ENCODE measurements at places on chromosomes 6 and 20.

GRCh38 chr6:40631744-40632143 lies 44.6 kb upstream of the LRFN2 start:
- no peak for DNase-seq

DNA sequence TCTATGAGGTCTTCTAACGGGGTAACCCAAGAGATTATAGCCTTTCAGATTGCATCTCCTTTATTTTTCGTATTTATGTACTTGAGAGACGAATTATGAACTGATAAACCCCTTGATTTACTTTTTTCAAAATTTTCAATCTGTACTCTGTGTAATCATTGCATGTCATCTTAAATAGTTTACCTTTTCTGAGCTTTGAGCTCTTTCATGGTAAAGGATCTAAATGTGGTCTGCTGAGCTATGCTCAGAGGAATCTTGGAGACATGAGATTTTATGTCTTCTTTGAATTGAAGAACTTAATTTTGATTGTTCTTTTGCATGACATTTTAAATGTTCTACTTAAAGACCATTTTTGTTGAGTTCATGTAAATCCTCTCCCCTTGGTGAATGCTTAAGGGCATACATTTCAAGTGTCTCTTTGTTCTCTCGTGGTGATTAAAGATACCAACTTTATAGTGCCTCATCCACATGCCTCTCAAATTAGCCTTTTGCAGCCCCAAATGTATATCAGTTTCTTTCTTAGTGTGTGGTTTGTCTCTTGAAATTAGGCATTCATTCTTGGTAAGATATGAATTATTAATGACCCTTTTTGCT lies 116.3 kb upstream of the SCGN start:
- no peak for DNase-seq

DNA sequence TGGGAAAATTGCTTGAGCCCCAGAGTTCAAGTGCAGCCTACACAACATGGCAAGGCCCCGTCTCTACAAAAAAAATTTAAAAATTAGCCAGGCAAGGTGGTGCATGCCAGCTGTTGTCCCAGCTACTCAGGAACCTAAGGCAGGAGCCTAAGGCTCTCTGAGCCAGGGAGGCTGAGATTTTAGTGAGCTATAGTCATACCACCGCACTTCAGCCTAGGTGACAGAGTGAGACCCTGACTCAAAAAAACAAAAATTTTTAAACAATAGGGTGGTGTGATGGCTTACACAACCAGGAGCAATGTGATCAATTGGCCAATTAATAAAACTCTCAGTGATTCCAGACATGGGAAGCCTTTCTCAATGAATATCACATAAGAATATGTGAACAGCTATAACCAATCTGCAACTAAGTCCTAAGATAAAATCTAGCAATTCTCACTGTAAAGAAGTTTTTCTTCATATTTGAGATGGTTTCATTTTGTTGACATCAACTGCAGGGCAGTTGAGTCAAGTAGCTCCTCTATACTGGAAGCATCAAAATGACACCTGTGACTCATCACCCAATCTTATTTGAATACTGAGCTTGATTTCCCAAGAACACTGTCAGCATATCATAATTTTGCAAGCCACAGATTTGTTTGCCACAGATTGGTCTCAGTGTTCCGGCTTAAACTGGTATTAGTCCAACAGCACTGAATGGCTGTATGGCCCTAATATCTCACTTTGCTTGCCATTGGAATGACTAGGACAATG lies 169.0 kb upstream of the GJE1 start:
- DNase-seq, result peak; percentile 34

DNA sequence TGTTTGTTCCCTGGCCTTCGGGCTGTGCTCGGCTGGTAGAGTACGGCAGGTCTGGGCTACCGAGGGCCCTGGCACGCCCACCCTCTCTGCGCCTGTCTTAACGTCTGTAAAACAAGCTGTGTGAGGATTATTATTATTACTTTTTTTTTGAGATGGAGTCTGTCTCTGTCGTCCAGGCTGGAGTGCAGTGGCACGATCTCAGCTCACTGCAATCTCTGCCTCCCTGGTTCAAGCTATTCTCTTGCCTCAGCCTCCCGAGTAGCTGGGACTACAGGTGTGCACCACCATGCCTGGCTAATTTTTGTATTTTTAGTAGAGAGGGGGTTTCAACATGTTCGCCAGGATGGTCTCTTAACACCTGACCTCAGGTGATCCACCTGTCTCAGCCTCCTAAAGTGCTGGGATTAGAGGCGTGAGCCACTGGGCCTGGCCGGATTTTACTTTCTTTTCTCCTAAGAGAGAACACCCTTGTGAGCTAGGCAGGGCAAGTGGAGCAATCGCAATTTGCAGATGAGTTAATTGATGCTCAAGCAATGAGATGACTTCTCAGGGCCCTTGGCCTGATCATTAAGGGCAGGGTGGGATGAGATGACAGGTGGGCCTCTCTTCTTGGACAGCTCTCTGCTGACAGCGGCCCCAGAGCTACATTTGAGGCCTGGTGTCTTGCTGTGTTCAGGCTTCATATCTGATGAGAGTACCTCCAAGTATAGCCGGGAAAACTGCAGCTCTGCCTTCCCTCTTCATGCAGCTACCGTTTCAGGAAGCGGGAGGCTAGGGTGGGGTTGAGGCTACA lies 859 bp upstream of the SMIM29 start:
- no peak for DNase-seq

DNA sequence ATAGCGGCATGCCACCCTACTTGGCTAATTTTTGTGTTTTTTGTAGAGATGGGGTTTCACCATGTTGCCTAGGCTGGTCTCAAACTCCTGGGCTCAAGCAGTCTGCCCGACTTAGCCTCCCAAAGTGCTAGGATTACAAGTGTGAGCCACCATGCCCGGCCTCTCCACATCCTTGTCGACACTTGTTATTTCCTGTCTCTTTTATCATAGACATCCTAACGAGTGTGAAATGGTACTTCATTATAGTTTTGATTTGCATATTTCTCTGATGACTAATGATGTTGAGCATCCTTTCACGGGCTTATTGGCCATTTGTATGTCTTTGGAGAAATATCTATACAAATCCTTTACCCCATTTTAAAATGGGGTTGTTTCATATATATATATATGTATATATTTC lies 39.0 kb upstream of the ASXL1 start:
- DNase-seq, result no peak

GRCh38 chr20:34941226-34941625 lies 14.4 kb downstream of the GSS start:
- DNase-seq, result no peak

DNA sequence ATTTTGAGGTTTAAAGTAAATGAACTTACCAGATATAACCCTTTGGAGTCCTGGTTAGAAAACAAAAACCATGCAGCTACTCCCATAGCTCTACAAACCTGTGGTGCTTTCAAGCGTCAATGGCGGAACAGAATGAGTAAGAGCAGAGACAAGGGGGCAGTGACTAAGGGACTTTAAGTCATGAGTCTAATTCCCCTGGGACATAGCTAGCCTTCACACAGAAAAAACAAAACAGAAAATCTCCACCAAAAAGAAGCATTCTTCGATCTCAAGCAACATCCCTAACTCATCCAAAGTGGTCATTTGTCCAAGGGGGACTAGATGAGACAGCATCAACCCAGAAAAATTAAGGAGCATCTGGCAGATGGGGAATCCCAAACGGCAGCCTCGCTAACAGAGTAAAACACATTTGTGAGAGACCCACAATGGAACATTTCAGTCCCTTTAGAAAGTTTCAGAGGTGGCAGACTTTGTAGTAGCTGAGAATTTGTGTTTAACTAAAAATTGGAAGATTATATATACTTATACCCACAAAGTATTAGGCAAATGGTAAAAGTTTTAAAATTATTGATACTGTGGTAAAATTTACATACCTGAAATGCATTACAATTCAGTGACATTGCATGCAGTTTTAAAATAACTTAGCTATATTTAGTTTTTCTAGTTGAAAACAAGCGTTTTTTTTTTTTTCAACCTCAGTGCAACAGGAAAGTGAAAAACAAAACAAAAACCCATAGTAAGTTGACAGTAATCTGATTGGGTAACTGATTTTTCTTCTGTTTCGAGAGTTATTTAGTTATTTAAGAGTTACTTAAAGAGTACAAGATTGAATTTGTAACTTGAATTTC lies 67.5 kb downstream of the KCNQ5 start:
- DNase-seq, result peak; percentile 35
